HepG2 (cell line): ENCODE measurements at places on chromosomes 4 and X. TPM values are rescaled to one million over a fixed set of nuclear protein-coding genes. Genes with fewer than 3 reads are reported as not detected.

XG gene
- not detected in 2 replicates for total RNA-seq

DNA sequence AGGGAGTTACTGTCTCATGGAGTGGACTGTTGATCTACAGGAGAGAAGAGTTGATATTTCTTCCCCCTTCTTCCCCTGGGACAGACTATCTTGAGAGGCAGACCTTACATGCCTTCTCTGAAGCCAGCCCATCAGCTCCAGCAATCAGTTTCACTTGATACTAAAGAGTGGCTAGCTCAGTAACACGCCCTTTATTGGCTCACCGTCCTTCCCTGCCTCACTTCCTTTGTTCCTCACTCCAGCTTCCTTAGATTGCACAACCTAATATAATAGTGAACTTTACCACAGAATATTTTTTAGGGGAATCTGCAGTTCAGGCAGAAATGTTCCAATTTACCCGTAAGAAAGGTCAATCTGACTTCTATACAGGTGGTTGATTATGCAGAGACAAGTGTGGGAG, 128.1 kb upstream of the NDP start:
- no peak for DNase-seq
- H3K36me3 ChIP-seq = no peaks in the 10 kb centered on the region
- no peak overlapping the region for H3K4me3 ChIP-seq
- H3K27ac ChIP-seq = no peak overlapping the region

GRCh38 chr4:159280442-159281172, 177.7 kb downstream of the RAPGEF2 start:
- DNase-seq = peak; percentile 67
- H3K4me1 ChIP-seq = peaks cover 63% of the 10 kb centered on the region
- H3K4me3 ChIP-seq = no peak overlapping the region
- H3K36me3 ChIP-seq = no peaks in the 10 kb centered on the region
- H3K27me3 ChIP-seq = no peaks in the 10 kb centered on the region

GRCh38 chrX:1144293-1144692, 68.2 kb downstream of the CRLF2 start:
- H3K4me1 ChIP-seq = no peaks in the 10 kb centered on the region
- no peak overlapping the region for H3K4me3 ChIP-seq
- no peak overlapping the region for H3K27ac ChIP-seq
- no peak for DNase-seq
- H3K36me3 ChIP-seq = no peaks in the 10 kb centered on the region

GRCh38 chr4:126564283-126564854, 1068.4 kb upstream of the INTU start:
- H3K27ac ChIP-seq = no peak overlapping the region
- H3K4me3 ChIP-seq = no peak overlapping the region
- no peaks in the 10 kb centered on the region; the same call in 1 of the 2 replicates for H3K27me3 ChIP-seq
- no peak for DNase-seq
- no peaks in the 10 kb centered on the region for H3K4me1 ChIP-seq
- no peaks in the 10 kb centered on the region for H3K36me3 ChIP-seq

PDCL2 gene
- not detected in 2 replicates for total RNA-seq

DNA sequence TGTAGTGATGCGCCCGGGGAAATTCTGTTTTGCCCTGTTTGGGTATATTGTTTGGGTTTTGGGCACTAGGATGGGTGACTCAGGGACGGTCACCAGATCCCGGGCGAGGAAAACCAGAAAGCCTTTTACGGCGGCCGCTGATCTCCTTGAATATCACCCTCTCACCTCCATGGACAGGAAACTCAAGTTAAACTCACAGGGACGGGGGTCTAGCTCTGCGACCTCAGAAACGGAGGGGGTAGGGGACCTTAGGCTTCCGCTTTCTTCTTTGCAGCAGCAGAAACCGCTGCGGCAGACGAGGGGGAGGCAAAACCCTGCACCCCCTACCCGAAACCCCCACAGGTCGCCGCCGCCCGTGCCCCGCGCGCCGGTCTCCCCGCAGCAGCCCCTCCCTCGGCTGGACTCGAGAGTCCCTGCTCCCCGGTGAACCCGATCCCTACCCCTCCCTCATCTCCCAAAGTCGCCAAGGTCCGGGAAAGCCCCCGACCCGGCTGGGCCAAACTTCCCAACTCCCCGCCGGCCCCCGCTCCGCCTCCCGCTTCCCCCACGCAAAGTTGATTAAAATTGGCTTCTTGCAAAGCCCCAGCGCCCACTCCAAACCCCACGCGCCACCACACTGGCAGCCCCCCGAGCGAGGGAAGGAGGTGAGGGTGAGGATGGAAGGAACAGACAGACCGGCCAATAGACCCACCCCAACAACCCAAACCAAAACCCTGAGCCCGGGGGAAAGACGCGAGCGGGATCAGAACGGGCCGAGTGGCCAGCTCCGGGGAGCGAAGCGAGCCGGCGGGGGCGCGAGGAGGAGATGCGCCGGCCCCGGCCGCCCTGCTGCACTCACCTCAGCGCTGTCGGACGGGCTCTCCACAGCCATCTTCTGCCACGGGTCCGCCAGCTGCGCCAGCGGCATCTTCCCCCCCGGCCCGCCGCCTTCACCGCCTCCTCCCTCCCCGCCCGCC, 705 bp downstream of the RPS6KA3 start:
- H3K36me3 ChIP-seq = no peaks in the 10 kb centered on the region; the same call in 2 of the 3 replicates
- peak overlapping the region; percentile 90 for H3K27ac ChIP-seq
- peaks cover 49% of the 10 kb centered on the region for H3K4me1 ChIP-seq
- peak overlapping the region; percentile 72 for H3K4me3 ChIP-seq
- DNase-seq = no peak
- no peaks in the 10 kb centered on the region for H3K27me3 ChIP-seq

DNA sequence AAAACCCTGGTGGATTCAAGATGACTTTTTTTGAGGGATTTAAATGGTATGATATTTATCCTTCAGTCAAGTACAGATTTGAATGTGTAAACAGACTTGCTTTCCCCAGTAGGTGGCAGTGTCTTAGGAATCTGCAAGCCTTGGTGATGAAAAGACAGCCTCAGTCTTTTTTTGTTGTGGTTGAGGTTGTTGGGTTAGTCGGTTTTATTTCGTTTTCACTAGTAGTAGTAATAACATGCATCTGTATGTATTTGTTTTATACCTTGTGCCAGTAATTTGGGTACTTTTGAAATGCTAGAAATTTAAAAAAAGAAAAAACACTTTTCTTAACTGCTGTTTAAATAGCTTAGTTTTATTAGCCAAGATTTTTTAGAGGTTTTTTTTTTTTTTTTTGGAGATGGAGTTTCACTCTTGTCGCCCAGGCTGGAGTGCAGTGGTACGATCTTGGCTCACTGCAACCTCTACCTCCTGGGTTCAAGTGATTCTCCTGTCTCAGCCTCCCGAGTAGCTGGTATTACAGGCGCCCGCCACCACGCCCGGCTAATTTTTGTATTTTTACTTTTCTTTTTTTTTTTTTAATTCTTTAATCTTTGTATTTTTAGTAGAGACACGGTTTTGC, 39.2 kb downstream of the COPS4 start:
- no peak overlapping the region for H3K4me3 ChIP-seq
- peaks cover 13% of the 10 kb centered on the region for H3K36me3 ChIP-seq
- no peak overlapping the region for H3K27ac ChIP-seq
- H3K4me1 ChIP-seq = no peaks in the 10 kb centered on the region

- H3K27ac ChIP-seq = peak overlapping the region; percentile 88
- H3K27me3 ChIP-seq = no peaks in the 10 kb centered on the region
- peak; percentile 63 for DNase-seq
- peak overlapping the region; percentile 94 for H3K4me3 ChIP-seq
These were observed 408 bp downstream of the TMEM33 start for GRCh38 chr4:41935652-41936021.

- no peaks in the 10 kb centered on the region for H3K36me3 ChIP-seq
- H3K4me3 ChIP-seq = no peak overlapping the region
- no peak overlapping the region for H3K27ac ChIP-seq
- H3K4me1 ChIP-seq = no peaks in the 10 kb centered on the region
- no peaks in the 10 kb centered on the region for H3K27me3 ChIP-seq
These were observed 25.5 kb downstream of the MID2 start for GRCh38 chrX:107851215-107851614.

CTAG1A gene
- not detected in 2 replicates for total RNA-seq

DNA sequence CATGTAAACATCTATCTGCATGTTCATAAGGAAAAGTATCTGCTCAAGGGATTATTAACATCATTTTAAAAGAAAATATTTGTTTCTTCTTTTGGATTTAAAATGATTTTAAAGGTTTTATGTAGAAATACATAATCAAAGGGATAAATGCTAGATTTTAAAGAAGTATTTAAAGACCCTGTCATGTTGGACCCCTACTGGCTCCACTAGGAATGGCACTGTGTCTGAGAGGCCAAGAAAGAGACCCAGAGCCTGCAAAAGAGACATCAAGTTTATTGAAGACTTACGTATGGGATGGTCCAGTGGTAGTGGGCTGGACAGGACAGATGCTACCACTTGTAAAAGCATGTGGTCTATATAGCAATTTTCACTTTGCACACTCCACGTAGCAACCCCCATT, 78.7 kb upstream of the PCDH18 start:
- no peak overlapping the region for H3K27ac ChIP-seq
- no peak overlapping the region for H3K4me3 ChIP-seq
- no peaks in the 10 kb centered on the region for H3K4me1 ChIP-seq
- H3K27me3 ChIP-seq = no peaks in the 10 kb centered on the region

DNA sequence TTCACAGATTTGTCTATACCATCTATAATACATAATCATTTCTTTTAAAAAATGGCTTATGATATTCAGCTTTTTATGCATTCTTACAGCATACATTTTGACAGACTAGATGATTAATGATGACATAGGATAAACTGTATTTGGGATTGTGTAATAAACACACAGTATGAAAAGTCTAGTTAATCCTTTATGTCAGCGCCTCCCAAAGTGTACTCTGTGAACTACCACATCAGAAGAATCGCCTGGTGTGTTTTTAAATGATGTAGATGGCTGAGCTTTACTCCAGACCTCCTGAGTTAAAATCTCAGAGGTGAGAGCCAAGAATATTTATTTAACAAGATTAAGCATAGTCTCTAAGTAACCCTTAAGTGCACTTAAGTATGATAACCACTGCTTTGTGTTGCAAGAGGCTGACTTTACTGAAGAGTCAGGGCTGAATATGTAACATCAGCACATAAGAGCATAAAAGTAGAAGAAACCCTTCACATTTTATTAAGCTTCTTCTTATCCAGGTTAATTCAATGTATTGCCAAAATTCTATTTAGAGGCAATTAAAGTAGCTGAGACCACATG, 104.2 kb downstream of the ANK2 start:
- no peaks in the 10 kb centered on the region for H3K36me3 ChIP-seq
- no peak overlapping the region for H3K4me3 ChIP-seq
- H3K27me3 ChIP-seq = no peaks in the 10 kb centered on the region; the same call in 1 of the 2 replicates
- H3K4me1 ChIP-seq = peaks cover 44% of the 10 kb centered on the region

- no peaks in the 10 kb centered on the region for H3K36me3 ChIP-seq
- H3K4me3 ChIP-seq = no peak overlapping the region
- DNase-seq = no peak
- no peaks in the 10 kb centered on the region for H3K4me1 ChIP-seq
- H3K27ac ChIP-seq = no peak overlapping the region
- H3K27me3 ChIP-seq = no peaks in the 10 kb centered on the region
These were observed 25.1 kb downstream of the EPHA5 start for GRCh38 chr4:65645185-65645584.

PABPC5 gene
- not detected in 2 replicates for total RNA-seq

GRCh38 chrX:15718283-15718970, 19.6 kb upstream of the CA5B start:
- H3K4me3 ChIP-seq = no peak overlapping the region
- no peaks in the 10 kb centered on the region for H3K4me1 ChIP-seq
- no peak overlapping the region for H3K27ac ChIP-seq
- peak; percentile 1 for DNase-seq
- H3K36me3 ChIP-seq = no peaks in the 10 kb centered on the region

DNA sequence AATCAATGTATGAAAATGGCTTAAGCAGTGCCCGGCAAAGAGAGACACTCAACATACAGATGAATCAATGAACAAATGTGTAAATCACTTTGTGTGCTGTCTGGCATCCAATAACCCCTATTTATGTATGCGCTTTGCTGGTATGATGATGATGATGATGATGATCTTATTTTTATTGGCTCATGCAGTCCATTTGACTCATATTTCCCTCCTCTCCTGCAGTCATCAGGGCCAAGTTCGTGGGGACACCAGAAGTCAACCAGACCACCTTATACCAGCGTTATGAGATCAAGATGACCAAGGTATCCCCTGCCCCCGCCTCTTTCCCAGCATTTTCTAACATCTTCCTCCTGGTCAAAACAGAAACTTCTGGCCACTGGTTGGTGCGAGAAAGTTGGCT, 2.5 kb downstream of the TIMP1 start:
- H3K4me3 ChIP-seq = no peak overlapping the region
- H3K4me1 ChIP-seq = peaks cover 6% of the 10 kb centered on the region
- no peak for DNase-seq
- H3K36me3 ChIP-seq = no peaks in the 10 kb centered on the region
- no peak overlapping the region for H3K27ac ChIP-seq
- H3K27me3 ChIP-seq = no peaks in the 10 kb centered on the region

GC gene
- 0.35 TPM in 1 of 2 replicates, not detected in the other for total RNA-seq

- DNase-seq = no peak
- no peak overlapping the region for H3K27ac ChIP-seq
- H3K36me3 ChIP-seq = no peaks in the 10 kb centered on the region
- no peaks in the 10 kb centered on the region for H3K27me3 ChIP-seq
These were observed 87.5 kb upstream of the DHX15 start for GRCh38 chr4:24671849-24672248.
